ENCODE measurements at places on chromosomes 2 and 18.

DNA sequence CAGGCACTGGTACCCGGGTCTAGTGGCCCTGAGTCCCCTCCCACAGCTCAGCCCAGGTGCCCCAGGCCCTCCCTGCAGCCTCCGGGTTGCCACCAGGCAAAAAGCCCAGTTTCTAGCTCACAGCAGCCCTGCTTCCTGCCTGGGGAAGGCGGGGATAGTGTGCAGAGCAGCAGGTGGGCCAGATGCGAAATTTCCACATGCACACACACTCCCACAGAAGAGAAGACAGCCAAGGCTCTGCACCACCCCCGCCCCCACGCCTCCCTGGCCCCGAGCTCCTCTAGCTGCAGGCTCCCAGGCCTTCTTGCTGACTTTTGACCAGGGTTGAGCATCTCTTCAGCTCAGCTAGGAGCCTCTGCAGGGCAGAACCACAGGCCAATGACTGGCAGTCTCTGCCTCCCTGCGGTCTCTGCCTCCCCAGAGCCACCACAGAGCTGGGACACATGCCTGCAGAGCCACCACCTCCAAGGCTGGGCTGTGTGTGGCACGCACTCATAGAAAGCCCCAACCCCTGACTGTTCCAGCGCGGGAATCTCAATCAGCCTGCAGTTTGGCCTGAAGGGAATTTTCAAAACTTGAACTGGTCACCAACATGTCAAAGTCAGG is 7.2 kb downstream of the SLC66A2 start:
- no peak for DNase-seq

DNA sequence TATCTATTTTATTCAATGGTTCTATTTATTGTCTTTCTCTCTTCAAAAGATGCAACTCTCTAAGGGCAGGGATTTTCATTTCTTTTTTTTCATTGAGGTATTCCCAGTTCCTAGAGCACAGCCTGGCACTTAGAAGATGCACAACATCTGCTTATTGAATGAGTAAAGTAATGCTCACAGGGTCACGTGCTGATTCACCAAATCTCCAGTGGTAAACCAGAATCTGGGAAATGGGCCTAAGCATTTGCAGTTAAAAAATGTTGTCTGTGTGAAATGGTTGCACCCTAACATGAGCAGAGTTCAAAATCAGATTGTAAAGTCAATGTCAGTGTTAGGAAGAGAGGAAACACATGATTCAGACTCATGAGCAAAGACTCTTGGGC is 15.8 kb downstream of the SLC8A1 start:
- DNase-seq: no peak

- no peak for DNase-seq
These were observed 32.4 kb downstream of the INPP4A start for GRCh38 chr2:98477036-98477435.

- DNase-seq: no peak
These were observed 17.7 kb downstream of the SPDYA start for GRCh38 chr2:28828382-28828781.

DNA sequence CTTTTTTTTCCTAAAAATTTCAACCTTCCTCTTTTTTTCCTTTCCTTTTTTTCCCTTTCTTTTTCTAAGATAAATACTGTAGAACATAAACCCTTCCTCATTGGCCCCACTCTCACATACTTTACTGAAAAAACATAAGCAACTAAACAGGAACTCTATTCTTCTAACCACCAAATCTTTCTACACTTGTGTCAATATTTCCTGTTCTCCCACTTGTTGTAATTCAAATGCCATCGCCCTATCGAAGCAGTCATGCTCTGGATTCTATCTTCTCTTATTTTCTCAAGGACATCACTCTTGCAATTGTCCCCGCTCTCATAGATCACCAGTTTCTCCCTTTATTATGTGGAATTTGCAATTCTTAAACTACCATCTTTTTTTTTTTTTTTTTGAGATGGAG is 20.2 kb upstream of the SSB start:
- DNase-seq: no peak

GRCh38 chr18:10067670-10068659 is 154.1 kb downstream of the VAPA start:
- DNase-seq: no peak

GRCh38 chr18:48821251-48821590 is 129.5 kb downstream of the SMAD7 start:
- no peak for DNase-seq

GRCh38 chr2:144217853-144218633 is 301.9 kb downstream of the ZEB2 start:
- no peak for DNase-seq

DNA sequence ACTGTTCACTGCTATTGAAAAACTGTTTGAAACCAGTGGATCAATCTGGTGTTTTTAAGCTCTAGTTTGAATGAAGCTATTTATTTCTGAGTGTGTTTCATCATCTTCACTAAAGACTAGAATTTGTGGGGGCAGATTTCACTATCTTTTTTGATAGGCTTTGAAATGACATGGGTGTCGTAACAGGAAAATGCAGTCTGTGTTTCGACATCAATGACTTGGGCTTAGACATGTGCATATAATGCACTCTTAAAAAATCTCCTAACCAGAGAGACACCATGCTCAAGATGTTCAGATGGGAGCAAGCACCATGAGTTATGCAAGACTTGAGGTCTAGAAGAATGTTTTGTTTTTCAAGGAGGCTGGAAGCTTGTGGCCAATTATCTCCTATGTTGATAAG is 221.6 kb downstream of the GPD2 start:
- DNase-seq: no peak

DNA sequence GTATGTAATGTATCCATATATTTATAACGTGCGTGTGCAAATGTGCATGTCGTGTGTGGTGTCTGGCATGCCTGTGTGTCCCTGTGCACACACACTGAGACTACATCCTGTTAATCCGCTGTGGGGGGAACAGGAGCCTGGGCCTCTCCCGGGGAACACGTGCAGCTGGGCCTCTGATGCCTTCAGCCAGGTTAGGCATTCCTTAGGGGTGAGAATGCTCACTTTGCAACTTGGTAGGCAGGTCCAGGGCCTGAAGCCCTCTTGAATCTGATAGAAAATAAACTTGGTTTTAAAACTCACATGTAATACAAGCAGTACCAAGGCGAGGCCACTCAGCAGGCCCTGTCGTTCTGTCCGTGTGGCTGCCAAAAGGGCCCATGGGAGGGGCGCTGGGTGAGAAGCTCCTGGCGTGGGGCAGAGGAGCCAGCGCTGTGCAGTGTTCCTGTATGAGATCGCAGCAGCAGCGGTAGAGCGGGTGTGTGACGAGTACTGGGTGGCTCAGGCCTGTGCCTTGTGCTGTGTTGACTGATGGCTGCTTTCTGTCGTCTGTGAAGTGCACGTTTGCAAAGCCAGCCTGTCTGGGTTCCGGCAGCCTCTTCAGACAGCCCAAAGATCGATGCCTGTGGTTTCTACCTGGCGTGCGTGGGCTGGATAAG is 16.2 kb downstream of the SALL3 start:
- no peak for DNase-seq

DNA sequence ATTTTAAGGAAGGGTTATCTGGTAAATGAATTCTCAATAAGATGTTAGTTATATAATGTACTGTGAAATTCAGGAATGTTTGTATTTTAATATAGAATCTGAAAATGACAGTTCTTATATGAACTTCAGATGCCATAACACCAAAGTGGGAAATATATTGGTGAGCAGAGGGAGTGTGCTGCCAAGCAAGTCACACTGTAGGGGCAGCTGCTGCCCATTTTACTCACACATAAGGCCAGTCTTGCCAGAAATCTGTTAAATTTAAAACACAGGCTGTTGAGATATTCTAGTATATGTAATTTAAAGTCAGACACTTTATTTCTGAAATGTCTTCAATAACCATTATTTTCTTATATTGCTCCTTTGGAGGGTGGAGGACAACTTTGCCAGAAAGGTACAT is 34.6 kb upstream of the C1GALT1C1L start:
- no peak for DNase-seq

DNA sequence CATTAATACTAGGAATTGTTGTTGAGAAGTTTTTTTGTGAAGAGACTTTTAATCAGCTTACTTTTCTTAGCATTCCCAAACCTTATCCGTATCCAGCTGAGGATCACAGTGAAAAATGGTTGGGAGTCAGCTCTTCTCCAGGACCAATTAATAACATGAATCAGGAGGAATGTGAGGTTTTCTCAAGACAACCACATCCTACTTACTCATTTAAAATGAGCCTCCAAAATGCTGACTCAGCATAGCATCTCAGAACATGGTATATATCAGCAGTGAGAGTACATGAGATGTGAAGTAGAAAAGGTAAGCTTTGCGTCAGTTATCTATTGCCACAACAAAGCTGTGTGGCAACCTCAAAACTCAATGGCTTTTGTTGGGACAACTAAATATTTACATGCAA is 140.3 kb downstream of the NRP2 start:
- no peak for DNase-seq

GRCh38 chr18:13276530-13277520 is 58.3 kb downstream of the LDLRAD4 start:
- no peak for DNase-seq

- no peak for DNase-seq
These were observed 140.3 kb downstream of the RPIA start for GRCh38 chr2:88831792-88832248.

GRCh38 chr2:70928366-70928765 is 7.3 kb upstream of the ATP6V1B1 start:
- DNase-seq: no peak

DNA sequence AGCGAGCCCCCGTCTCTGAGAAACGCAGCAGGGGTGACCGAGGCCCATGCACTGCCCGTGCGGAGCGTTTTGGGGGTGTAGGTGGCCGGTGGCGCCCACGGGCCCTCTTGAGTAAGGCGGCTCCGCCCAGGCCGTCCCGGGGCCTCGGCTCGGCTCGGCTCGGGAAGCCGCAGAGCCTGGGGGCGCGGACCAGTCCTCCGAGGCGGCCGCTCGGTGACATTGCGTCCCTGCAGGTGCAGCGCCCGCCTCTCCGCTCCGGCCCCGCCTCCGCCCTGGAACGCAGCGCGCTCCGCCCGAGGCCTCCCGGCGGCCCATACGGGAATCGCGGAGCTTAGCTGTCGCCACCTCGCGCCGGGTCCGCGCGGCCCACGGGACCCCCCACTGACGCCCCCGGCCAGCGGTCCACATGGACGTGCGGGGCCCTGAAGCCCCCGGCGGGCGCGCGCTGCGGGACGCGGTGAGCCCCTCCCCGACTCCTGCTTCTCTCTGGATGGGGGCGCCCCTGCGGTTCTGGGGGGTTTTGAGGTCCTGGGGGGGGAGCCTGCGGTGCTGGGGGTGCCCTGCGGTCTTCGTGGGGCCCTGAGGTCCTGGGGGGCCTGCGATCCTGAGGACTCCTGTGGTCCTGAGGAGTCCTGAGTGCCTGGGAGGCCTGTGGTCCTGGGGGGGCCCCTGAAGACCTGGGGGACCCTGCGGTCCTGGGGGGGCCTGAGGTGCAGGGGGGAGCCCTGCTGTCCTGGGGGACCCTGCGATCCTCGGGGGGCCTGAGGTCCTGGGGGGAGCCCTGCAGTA is at the start of gene HSBP1L1:
HSBP1L1 (plus strand) TSS at position 314 of the 789 bp plus-strand sequence; CDS start at position 407, 93 bp downstream.
- DNase-seq: no peak

DNA sequence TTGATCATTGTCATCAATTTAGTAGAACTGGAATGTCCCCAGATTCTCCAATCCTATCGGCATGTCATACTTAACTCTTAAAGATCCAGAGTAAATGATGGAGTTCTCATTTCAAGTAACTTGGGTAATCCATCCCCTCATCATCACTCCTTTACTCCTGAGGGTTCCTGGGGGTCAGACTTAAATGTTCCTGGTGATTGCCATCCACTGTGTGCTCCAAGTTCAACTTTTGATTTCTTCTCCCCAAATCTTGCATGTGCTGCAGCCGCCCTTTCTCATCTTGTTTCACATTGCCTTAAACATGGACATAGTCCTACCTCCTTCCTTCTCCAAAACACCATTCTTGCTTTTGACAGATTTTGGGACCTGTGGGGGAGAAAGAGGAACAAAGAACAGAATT is 43.2 kb downstream of the HNMT start:
- DNase-seq: no peak

DNA sequence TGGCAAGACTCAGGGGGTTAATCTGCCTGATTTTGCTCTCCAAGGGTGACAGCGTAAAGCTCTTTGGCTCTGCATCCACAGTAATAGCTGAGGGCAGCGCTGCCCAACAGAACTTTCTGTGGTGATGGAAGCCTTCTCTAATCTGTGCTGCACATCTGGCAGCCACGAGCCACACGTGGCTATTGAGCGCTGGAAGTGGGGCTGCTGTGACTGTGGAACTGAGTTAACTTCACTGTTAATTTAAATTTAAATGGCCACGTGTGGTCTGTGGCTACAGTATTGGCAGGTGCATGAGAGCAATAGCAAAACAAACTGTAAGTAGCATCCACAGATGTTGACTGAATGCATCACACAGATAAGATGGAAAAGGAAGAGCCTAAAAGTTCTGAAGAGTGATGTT is 47.3 kb upstream of the TMEM200C start:
- DNase-seq: no peak

DNA sequence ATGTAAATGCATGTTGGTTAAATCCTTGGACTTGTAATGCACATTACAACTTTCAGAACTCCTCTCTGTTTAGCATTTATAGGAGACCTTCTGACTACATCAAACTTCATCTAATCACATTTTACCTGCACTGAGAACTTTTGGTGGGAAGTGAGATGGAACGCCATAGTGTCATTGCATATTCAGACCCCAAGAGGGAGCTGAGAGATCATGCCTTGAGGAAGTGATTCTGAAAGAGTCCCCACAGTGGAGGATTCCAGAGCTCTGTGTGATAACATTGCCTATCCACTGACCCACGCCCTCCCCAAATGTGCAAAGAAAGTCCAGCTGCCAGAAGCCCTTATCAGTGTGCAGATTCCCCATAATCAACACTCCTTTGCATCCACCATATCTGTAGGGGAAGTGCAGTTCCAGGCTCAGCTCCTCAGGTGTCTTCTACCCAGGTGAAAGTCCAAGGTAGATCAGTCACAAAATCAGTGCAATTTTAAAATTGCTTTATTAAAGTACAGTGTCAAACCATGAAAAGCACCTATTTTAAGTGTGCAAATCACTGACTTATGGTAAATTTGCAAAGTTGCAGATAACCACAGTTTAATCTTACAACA is 212.4 kb downstream of the RPIA start:
- DNase-seq: no peak

- DNase-seq: peak; percentile 69
These were observed at the start of gene SP110 for GRCh38 chr2:230219419-230220331. Gene SP110, minus strand, starts transcription at chr2:230219984. Its CDS starts 3,057 bp downstream, at chr2:230216927.

- no peak for DNase-seq
These were observed 49.4 kb downstream of the LONRF2 start for GRCh38 chr2:100272841-100273329.

DNA sequence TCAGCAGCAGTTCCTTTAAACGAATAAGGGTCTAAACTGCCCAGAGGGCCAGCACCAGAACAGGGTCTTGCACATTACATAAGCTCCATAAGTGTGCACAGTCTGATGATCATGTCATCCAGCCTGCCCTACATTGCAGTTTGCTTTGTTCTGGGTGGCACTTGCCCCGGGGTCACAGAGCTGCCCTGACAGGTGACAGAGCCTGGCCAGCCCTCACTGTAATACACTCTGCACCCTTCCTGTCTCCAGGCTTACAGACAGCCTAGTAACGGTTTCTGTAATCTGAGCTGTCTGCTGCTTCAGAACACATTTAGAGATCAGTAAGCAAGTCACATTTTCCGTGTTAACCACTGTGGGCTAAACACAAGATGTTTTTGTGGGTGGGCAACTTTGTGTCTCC is 213.3 kb downstream of the FAM210A start:
- DNase-seq: no peak

GRCh38 chr2:48346124-48346536 is 183.8 kb upstream of the STON1 start:
- no peak for DNase-seq

GRCh38 chr18:58947136-58947732 is 82.6 kb downstream of the ZNF532 start:
- no peak for DNase-seq

All from stimulated activated CD4-positive, alpha-beta T cell treated with anti-CD3 and anti-CD28 coated beads, Interleukin-12 subunit alpha, Interleukin-12 subunit beta, amount 100 ng/mL, for 24 hours (primary cell).